ENCODE measurements at places on chromosomes 4 and X. TPM values are rescaled to one million over a fixed set of nuclear protein-coding genes. Genes with fewer than 3 reads are reported as not detected.

The ZNF732 gene
- total RNA-seq, result not detected

The F11 gene
- not detected for total RNA-seq

The PAGE2 gene
- not detected for total RNA-seq

The FGFR3 gene
- 1.6 TPM for total RNA-seq

The SSX4B gene
- total RNA-seq, result not detected

The BEND2 gene
- total RNA-seq, result not detected

The BMX gene
- total RNA-seq, result not detected

The FAAH2 gene
- total RNA-seq, result not detected

The GLRA2 gene
- not detected for total RNA-seq

The EDNRA gene
- 15.0 TPM for total RNA-seq

The UGT2B15 gene
- not detected for total RNA-seq

The MAMLD1 gene
- total RNA-seq, result 1.7 TPM

The UGT2B17 gene
- total RNA-seq, result not detected

The RAB39B gene
- 0.50 TPM for total RNA-seq

The TNIP3 gene
- 0.23 TPM for total RNA-seq

The ZCCHC12 gene
- total RNA-seq, result not detected

The ATP2B3 gene
- 0.03 TPM for total RNA-seq

The GYPA gene
- total RNA-seq, result not detected

- no peak for DNase-seq
Measured at GRCh38 chr4:152713951-152714705, 34.3 kb upstream of the TMEM154 start.

GRCh38 chr4:601612-602558 lies 23.5 kb upstream of the PDE6B start:
- no peak for DNase-seq

- DNase-seq, result no peak
Measured at GRCh38 chr4:183171484-183172267, 72.6 kb downstream of the WWC2 start.

- no peak for DNase-seq
Measured at GRCh38 chr4:25120146-25120940, 39.9 kb downstream of the SEPSECS start.

GRCh38 chrX:77925764-77926163 lies 15.3 kb downstream of the ATP7A start:
- no peak for DNase-seq

DNA sequence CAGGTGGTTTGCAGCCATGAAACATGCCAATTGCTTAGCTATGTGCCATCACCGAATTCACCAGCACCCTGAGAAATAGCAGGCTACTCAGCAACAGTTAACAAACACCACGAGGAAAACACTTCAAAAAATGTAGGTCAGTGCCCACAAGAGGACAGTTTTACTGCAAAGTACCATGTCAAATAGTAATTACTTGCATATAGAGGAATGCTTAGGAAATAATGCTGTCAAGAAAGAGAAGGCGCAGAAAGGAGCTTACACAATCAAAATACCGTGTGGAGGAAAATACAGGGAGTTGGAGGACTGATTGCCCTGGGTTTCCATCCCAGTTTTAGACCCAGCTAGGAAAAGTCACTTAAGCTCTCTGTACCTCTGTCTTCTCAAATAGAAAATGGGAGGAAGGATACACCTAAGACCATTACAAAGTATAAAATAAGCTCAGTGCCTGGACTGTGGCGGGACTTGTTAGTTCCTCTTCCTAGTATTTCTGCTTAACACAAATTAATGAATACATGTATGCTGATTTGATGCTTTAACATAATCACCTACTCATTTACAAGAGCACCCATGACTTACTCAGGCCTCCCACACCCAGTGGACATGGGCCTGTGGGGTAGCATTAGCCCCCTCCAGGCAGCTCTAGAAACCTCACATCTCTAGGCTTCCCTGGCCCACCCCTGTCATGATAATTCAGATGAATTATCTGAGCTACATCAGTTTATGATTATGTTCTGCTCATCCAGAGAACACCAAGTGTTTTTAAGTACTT lies 44.5 kb upstream of the IL21 start:
- DNase-seq, result no peak

DNA sequence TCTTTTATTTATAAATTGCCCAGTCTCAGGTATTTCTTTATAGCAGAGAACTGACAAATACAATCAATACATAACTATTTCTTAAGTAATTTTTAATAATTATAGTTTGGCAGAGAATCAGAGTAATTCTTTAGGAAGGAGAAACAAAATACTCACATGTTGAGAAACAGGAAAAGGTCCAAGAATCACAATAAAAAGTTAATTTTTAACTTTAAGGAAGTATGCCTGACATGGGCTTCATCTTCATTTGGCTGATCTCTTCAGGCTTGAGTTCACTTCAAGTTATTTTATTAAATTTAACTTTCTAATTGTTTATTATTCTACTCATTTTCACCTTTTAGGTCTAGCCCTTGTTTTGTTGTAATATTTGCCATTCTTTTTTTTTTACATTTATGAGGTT lies 36.1 kb upstream of the RNF150 start:
- DNase-seq, result no peak

GRCh38 chrX:69165087-69165651 lies at the start of gene PJA1:
Gene PJA1, minus strand, starts transcription at chrX:69165453. Its CDS starts 2,380 bp downstream, at chrX:69163073.
- peak; percentile 56 for DNase-seq

GRCh38 chrX:10557166-10557565 lies 63.2 kb downstream of the MID1 start:
- no peak for DNase-seq

DNA sequence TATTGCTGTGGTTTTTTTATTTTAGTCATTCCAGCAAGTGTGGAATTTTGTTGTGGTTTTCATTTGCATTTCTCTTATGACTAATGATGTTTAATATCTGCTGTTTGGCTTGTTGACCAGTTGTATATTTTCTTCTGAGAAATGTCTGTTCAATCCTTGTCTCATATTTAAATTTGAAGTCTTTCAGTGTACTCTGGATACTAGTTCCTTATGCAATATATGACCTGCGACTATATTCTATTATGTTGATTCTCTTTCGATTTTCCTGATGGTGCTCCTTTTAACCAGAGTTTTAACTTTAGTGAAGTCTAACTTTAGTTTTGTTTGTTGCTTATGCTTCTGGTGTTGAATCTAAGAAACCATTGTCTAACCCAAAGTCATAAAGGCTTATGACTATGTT lies 1528.0 kb downstream of the TECRL start:
- DNase-seq, result peak; percentile 27

- no peak for DNase-seq
Measured at GRCh38 chr4:23734000-23734399, 155.8 kb downstream of the PPARGC1A start.

GRCh38 chrX:13179100-13179499 lies 134.7 kb upstream of the FAM9C start:
- DNase-seq, result no peak

GRCh38 chr4:116849620-116850019 lies 235.8 kb downstream of the TRAM1L1 start:
- DNase-seq, result no peak

- peak; percentile 41 for DNase-seq
Measured at GRCh38 chrX:13059637-13060499, 15.4 kb upstream of the FAM9C start.

GRCh38 chrX:75156531-75156945 lies 455 bp upstream of the ABCB7 start:
- DNase-seq, result no peak

- DNase-seq, result no peak
Measured at GRCh38 chr4:123345137-123345934, 51.3 kb upstream of the SPRY1 start.

GRCh38 chr4:87090305-87090704 lies 130.1 kb downstream of the KLHL8 start:
- DNase-seq, result no peak

DNA sequence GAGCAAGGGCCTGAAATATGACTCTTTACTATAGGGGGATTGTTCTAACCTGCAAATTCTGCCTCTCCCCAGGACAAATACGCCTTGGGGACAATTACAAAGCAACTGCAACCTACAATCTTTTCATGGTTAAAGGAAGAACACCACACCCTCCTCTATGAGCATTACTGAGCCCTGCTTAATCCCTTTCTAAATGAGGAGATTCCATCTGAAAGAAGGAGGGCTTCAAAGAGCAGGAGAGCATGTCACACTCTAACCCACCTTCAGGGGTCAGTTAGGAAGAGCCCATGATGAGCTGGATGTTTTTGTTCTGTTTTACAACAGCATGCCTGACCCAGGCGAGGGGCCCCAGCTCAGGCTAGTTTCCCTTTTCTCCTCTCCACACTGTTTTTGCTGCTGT lies 134.0 kb upstream of the ANXA3 start:
- no peak for DNase-seq

DNA sequence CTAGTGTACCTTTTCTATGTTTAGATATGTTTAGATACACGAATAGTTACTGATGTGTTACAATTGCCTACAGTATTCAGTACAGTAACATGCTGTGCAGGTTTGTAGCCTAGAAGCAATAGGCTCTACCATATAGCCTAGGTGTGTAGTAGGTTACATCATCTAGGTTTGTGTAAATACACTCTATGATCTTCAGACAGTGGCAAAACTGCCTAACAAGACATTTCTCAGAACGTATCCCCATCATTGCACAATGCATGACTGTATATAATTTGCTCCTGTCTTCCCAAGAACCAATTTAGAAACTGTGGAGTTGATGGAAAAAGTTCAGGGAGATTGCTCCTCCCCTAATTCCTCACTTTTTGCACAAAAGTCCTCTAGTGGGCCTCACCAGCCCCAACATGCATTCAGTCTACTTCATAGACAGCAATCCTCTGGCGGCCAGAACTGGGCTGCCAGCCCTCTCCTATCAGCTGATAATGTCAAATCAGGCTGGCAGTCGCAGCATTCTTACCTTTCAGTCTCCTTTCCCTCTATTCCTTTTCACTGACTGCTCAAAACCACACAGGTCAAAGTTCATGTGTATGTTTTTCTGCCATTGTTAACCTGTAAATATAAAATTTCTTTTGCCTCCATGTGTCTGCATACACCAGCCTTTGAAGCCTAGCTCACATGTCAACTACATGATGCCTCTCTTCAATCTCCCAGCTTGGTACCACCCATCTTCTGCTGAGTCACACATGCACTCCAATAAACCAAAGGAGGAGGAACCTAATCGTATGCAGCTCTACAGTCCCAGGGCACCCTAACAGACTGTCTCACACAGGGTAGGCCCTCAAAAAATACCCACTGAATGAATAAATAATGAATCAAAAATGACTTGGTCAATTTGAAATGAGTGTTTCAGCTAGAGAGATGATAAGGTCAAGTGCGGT lies 32.0 kb downstream of the BCLAF3 start:
- peak; percentile 4 for DNase-seq

GRCh38 chrX:88886908-88887307 lies 139.9 kb downstream of the CPXCR1 start:
- DNase-seq, result peak; percentile 5

DNA sequence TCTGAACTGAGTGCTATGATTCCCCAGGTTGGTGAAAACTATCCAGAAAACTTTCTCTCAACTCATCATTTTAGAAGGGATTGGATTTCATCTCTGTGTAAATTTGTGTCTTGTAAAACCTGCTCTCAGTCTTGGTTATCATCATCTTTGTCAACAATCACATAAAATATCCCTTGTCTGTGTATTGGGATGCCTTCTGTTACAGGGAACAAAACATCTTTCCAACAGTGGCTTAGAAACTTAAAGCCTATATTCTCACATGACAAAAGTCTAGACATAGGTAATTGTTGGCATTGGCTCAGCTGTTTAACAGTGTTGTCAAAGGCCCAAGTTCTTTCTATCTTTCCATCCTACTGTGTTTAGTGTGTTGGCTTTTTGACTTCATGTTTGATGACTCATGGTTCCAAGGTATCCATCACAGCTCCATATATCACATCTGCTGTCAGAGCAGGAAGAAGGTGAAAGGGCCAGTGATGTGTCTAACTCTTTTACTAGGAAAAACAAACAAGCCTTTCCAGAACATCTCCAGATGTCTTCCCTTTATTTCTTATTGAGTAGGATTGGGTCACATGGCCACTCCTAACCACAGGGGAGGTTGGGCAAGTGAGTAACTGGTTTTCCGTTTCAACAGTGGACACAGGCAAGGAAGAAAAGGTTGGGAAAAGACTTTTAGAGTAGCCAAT lies 65.0 kb downstream of the PHEX start:
- peak; percentile 90 for DNase-seq

DNA sequence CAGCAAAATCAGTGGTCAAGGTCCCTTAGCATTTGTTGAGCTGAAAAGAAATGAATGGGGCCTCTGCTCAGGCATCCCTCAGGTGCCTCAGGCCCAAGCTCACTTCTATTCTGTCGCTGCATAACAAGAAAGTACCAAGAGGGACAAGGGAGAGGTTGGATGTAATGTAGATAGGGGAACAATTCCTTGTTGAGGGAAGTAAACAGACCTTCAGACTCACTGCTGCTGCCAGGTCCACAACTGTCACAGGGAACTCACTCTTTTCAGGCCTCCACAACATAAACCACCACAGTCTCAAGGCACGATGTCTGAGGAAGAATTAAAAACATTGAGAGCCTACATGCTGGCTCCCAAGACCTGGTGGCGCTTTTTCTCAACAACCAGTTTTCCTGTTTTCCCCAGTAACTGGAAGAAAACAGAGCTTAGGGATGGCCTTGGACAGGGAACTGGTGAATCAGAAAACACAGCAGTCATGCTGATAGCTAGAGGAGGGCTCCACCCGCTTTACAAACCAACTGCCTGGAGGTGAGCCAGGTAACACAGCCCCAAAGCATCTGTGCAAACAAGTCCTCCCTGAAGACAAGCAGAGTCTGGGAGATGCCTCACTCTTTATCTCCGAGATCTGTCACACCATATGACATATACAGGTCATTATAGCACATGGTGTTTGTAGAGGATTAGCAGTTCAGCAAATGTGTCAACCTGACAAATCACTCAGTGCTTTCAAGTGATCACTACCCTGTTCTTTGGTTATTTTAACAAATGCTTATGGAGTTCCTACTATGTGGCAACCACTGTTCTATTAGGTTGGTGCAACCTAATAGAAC lies 14.3 kb upstream of the AWAT1 start:
- DNase-seq, result peak; percentile 21

- no peak for DNase-seq
Measured at GRCh38 chr4:56799161-56799759, 22.2 kb downstream of the SPINK2 start.

- DNase-seq, result peak; percentile 23
Measured at GRCh38 chrX:110402091-110402849, 43.6 kb downstream of the RTL9 start.

All from HT1080 (cell line).